MM.1S (cell line): ENCODE measurements at places on chromosomes 11 and 22.

- no peak for DNase-seq
Observed at GRCh38 chr22:23256986-23257888, 76.9 kb downstream of the BCR start.

GRCh38 chr11:12042215-12042676 lies 33.8 kb upstream of the DKK3 start:
- DNase-seq, result no peak

- no peak for DNase-seq
Observed at GRCh38 chr11:120564573-120565311, 53.2 kb downstream of the GRIK4 start.

- DNase-seq, result no peak
Observed at GRCh38 chr11:64726867-64727530, 4.0 kb upstream of the NRXN2 start.

GRCh38 chr11:32081129-32081641 lies 9.7 kb upstream of the RCN1 start:
- peak; percentile 49 for DNase-seq

GRCh38 chr22:36055376-36056295 lies 27.0 kb upstream of the RBFOX2 start:
- DNase-seq, result no peak

GRCh38 chr22:17838180-17838865 lies 64.1 kb upstream of the BID start:
- no peak for DNase-seq

DNA sequence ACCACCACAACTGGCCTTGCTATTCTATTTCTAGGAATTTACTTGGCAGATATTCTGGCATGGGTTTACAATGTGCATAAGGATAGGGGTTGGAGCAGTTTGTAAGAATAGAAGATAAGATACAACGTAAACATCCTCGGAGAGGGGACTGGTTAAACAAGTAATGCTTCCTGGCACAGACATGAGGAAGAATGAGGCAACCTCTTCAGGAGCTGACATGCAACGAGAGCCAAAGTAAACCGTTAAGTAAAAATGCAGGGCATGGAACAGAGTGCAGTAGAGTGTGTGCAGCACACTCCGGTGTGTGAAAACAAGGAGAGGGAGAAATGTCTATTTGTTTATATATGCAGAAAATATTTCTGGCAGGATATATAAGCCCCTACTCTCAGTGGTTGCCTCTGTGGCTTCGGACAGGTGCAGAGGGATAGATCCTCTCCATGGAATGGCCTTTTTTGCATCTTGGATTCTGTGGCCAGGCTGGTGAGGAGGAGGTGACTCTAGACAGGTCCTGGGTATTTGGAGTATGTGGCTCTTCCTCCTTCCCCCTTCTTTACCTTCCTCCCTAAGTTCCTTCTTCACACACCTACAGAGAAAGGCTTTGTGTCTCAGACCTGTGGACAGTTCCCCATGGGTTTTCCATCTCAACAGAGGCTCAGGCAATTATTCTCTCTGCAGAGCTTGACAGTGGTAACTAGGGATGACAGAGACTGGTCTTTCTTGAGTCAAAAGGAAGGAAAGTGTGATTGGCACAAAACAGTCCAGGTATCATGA lies 2.5 kb downstream of the RAB36 start:
- no peak for DNase-seq

GRCh38 chr11:3225826-3226750 lies 6.1 kb downstream of the MRGPRE start:
- no peak for DNase-seq

DNA sequence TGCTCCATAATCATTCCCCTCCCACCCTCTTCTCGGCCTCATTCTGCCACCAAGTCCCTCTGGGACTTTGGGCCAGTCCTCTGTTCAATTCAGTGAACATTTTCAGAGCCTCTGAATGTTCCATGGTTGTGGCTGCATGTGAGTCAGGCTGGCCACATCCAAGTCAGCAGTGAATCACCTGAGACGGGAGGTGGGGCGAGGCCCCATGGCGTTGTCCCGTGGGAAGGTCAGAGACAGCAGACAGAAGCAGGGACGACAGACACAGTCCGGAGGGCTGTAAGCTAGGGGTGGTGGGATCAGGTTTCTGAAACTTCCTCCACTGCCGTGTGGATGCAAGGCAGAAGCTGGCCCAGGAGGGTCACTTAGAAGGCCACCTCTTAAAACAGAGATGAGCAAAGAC lies 324.8 kb downstream of the MN1 start:
- no peak for DNase-seq
